ENCODE measurements at places on chromosomes 13 and 19.

- peak; percentile 87 for DNase-seq
Observed at GRCh38 chr19:53195265-53195903, 2.2 kb upstream of the ZNF665 start.

- DNase-seq = no peak
Observed at GRCh38 chr13:51328488-51328887, 11.0 kb upstream of the SERPINE3 start.

DNA sequence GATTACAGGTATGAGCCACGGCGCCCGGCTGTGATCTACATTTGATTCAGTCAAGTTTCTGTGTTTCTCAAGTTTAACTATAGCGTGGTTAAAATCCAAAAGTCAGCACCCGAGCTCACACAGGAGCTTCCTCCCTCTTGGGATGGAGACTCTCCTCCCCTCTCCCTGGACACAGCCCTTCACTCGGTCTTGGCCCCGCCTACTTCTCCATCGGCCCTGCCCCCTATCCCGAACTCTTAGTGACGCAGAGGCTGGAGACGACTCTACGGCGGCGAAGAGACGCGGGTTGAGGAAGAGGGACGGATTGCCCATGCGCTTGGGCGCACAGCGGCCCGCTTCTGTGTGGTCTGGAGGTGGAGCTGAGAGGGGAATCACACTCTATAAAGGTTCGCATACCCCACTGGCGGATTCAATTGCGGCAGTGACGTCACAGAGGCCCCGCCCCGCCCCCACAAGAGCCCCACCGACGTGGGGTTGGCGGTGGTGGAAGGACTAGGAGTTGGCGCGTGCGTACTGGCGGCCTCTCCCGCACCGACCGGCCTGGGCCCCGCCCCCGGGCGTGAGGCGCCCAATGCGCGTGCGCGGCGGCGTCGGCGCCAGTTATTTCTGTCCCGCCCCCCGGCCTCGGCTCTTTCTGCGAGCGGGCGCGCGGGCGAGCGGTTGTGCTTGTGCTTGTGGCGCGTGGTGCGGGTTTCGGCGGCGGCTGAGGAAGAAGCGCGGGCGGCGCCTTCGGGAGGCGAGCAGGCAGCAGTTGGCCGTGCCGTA is at the start of gene TRIM28:
TRIM28 (plus strand) TSS at position 239 of the 765 bp plus-strand sequence. CDS start 694 bp downstream, outside the sequence.
- DNase-seq = peak; percentile 100

- no peak for DNase-seq
Observed at GRCh38 chr13:43196750-43197370, 173.5 kb downstream of the DNAJC15 start.

DNA sequence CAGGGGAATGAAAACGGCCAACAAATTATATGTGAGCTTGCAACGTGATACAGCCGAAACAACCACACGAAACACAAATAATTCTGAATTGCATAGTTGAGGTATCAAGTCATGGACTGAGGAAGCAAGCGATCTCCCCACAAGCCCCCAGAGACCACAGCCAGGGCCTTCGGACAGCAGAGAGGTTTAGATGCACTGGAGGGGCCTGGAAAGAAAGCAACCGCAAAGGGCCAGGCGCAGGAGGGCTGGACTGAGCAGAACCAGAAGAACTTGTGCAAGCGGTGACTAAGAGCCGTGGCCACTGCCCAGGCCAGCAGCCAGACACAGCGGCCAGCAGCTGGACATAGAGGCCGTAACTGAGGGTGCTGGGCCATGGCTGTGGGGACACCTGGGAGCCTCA is 131.4 kb downstream of the TNFRSF19 start:
- DNase-seq = peak; percentile 81

- no peak for DNase-seq
Observed at GRCh38 chr13:100510208-100510957, 78.2 kb downstream of the GGACT start.

GRCh38 chr13:19927117-19927748 is 31.3 kb upstream of the ZMYM2 start:
- DNase-seq = no peak

DNA sequence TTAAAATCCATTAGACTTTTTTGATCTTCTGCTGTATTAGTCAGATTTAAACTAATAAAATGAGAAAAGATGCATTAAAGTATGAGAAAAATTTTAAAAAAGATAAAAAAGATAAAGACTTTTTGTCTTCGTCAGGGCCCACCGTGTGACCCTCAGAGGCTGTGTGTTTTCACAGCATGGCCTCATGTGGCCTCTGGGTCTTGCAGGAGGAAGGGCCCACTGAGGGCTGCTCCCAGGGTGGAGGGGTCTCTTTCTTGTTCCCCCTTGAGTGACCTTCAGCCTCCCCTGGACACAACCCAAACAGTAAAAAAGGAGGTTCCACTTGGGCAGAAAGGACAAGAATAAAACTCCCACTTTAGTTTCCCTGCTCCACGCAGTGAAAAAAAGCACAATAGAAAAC is 57.1 kb upstream of the RANBP3 start:
- no peak for DNase-seq

- no peak for DNase-seq
Observed at GRCh38 chr13:47859165-47859564, 141.9 kb downstream of the SUCLA2 start.

DNA sequence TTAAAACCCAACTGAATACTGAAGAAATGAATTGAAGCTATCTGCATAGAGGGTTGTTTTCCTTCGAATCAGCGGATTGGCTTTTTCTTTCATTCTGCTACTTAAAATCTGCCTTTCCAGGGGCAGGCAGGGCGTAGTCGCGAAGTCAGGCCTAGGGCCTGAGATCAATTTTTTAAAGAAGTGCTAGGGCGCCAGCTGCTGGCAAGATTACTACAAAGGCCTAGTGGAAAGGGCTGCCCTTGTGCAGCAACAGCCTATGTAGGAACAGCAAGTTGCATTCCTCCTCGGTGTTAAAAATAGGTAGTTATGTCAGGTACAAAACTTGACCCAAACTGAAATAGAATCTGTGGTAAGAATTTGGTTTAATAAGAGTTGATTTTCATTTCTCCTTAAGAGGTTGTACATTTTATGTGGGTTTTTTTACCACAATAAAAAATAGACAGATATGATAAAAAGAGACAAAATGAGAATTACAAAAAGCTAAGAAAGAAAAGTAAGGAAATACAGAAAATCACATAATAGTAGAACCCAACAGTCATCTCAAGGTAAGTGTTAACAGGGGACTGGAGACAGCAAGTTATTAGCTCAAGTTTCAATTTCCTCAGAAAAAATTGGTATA is 9.5 kb upstream of the URAD start:
- peak; percentile 39 for DNase-seq

GRCh38 chr13:24365191-24365590 is 55.8 kb downstream of the C1QTNF9 start:
- DNase-seq = no peak

GRCh38 chr19:39212375-39212742 is 8.3 kb upstream of the SYCN start:
- no peak for DNase-seq

GRCh38 chr13:98803921-98804320 is 51.4 kb upstream of the SLC15A1 start:
- no peak for DNase-seq

DNA sequence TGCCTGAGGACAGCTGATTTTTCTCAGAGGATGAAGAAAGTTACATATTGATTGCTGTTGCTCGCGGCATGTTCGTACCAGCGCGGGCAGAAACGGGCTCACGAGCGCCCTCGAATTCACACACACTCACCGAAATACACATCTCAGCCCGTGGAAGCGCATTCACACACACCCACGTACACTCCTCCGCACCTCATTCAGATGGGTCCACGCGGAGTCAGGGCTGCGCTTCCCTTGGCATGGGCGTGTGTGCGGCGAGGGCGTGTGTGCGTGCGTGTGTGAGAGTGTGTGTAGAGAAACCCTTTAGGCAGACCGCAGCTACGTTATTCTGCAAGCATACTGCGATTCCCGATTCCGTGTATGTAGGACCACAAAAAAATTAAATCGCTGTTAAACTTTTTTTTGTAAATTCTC is 2.1 kb upstream of the PCDH17 start:
- no peak for DNase-seq

DNA sequence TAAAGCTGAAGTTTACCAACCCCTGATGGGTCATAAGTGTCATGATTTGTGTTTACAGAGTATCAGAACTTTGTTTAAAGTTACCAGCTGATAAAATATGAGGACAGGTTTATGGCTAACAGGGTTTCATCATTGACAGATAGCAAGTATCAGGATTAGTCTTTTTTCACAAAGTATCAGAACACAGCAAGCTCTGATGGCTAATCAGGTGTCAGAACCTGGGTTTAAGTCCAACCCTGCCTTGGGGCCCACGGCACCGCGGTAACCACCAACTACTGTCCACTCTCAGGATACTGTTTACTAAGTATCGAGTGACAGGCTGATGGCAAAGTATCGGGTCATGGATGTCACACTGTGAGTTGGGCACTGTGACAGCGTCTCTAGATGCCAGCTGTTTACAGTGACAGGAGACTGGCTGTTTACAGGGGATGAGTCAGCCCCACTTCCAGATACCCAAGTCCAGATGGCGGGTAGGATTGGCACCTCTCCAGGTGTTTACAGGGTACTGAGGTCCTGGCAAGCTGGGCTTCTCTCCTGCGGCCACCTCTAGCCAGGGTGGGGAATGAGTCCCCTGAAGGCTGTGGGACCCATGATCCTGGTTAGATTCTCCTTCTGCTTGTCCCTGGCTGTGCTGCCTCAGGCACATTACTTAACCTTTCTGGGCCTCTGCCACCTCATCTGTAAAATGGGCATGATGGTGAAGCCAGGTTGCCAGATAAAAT is 21.8 kb downstream of the ARRDC2 start:
- no peak for DNase-seq

DNA sequence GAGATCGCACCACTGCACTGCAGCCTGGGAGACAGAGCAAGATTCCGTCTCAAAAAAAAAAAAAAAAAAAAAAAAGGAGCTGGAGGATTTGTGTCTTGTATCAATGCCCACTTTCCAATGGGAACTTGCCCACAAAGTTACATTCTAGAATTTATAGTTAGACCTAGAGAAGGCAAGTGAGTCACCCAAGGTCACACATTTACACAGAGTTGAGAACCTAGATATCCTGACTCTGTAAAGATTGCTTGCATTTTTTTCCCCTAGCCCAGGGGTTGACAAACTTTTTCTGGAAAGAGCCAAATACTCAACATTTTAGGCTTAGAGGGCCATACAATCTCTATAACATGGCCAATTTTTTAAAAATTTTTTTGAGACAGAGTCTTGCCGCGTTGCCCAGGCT is 7.7 kb upstream of the BRD4 start:
- DNase-seq = no peak

DNA sequence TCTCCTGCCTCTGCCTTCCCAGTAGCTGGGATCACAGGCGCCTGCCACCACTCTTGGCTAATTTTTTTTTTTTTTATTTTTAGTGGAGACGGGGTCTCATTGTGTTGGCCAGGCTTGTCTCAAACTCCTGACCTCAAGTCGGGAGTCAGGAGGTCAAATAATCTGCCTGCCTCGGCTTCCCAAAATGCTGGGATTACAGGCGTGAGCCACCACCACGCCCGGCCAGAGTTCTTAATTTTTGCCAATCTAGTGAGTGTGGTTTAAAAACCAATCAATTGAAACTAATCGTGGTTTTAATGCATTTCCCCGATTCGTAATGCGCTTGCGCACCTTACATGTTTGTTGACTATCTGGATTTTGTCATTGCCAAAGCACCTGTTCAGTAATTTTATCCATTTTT is 37.0 kb downstream of the SKA3 start:
- DNase-seq = no peak

GRCh38 chr19:41376241-41376997 is at the start of gene TMEM91:
TSS of gene TMEM91 (plus strand) at chr19:41376533. CDS start at chr19:41378310, 1,777 bp downstream.
- peak; percentile 46 for DNase-seq

DNA sequence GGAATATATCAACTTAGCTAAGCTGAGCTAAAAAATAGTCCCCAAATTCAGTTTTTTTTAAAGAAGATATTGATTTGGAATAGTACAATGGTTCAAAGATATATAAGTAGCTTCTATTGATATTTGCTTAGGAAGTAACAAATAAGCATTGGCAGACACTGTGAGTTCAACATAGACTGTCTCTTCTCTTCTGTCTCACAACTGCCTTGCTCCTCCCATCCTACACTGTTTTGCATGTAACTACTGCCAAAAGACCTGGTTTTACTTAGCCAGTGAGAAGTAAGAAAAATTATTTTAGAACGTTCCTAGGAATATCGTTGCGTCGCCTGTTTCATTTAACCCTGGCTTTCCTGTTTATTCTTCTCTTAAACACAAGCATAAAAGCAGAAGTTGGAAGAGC is 859.0 kb upstream of the SPRY2 start:
- DNase-seq = no peak

GRCh38 chr13:109780845-109781383 is 5.5 kb downstream of the IRS2 start:
- no peak for DNase-seq

DNA sequence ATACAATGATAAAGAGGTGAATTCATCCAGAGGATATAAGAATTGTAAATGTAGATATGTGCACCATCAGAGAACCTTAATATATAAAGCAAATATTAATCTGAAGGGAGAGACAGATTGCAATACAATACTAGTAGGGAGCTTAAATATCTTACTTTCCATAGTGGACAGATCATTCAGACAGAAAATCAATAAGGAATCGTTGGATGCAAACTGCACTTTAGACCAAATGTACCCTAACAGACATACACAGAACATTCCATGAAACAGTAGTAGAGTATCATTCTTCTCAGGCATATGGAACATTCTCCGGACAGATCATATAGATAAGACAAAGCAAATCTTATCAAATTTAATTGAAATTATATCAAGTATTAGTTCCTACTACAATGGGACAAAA is 35.0 kb upstream of the ZNF766 start:
- DNase-seq = no peak

DNA sequence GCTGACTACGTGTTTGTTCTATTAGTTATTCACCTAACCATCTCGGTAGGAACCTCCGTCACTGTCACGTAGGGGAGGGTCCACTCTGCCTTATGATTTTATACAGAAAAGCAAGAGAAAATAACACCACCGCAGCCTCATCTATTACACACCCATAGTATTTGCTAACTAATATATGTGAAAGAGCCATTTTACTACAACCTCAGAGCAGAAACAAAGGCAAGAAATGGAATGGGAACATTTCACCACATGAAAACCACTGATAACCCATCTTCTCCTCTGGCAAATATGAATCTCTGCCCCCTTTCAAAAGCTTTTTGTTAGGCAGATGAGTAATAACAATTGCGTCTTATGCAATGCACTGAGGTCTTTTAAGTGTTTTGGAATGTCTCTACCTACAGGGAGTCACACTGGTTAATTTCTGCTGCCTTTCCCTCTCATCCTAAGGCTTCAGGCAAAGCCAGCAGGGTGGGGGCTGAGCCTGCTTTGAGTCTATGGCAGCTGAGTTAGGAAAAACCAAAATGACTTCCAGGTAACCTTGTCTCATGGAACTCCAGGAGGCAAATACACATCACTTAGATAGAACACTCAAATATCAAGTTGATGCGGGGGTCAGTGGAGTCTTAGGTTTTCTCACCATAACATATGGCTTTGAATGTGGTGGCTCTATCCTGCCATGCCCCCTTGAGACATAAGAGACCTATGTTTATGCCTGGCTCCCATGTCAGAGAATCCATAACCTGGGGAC is 15.0 kb downstream of the TSHZ3 start:
- peak; percentile 6 for DNase-seq

DNA sequence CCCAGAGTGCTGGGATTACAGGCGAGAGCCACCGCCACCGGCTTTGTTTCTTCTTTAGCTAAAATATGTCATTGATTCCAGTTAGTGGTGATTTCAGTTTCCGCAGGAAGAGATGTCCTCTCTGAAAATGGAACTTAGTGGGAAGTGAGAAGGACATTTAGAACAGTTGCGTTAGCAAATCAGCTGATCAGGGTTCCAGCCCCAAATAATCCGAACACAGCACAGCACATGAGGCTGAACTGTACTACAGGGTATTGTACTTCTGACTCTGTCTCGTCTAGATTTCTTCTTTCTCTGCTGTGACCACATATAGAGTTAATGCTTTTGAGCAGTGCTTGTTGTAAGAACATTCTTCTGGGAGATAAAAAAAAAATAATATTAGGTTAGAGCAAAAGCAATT is 314.4 kb downstream of the MYO16 start:
- DNase-seq = no peak
